Left colon (tissue), 2 donors: ENCODE measurements at places on chromosomes 4 and X. TPM values are rescaled to one million over a fixed set of nuclear protein-coding genes. Genes with fewer than 3 reads are reported as not detected.

Gene GIMD1
- total RNA-seq = not detected

Gene NOCT
- 15.3 TPM for total RNA-seq

Gene RAB40AL
- 1.0 TPM for total RNA-seq

Gene CT45A3
- not detected for total RNA-seq

GRCh38 chr4:140724760-140725159 is 31.4 kb downstream of the TBC1D9 start:
- no peak for DNase-seq

- no peak for DNase-seq
Measured at GRCh38 chrX:23816179-23816578, 33.2 kb downstream of the SAT1 start.

- DNase-seq = no peak
Measured at GRCh38 chr4:138727731-138728130, 287.9 kb upstream of the NOCT start.
